Suprapubic skin (tissue), 4 donors: ENCODE measurements at places on chromosomes 2 and 18. TPM values are rescaled to one million over a fixed set of nuclear protein-coding genes. Genes with fewer than 3 reads are reported as not detected.

GRCh38 chr2:16774980-16775898, 109.6 kb upstream of the CYRIA start:
- DNase-seq, result no peak

DNA sequence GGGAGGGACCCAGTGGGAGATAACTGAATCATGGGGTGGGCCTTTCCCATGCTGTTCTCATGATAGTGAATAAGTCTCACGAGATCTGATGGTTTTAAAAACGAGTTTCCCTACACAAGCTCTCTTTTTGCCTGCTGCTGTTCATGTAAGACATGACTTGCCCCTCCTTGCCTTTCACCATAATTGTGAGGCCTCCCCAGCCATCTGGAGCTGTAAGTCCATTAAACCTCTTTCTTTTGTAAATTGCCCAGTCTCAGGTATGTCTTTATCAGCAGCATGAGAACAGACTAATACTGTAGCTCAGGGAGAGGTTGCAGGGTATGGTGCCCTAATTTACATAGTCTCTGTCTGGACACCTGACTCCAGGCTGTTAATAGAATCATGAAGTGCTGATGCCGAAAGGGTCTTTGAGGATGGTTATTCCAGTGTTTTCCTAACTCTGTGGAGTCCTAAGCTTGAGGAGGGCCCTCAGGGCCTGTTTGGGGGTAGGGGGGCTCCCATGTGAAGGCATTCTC, 343.2 kb downstream of the ALK start:
- no peak for DNase-seq

DNA sequence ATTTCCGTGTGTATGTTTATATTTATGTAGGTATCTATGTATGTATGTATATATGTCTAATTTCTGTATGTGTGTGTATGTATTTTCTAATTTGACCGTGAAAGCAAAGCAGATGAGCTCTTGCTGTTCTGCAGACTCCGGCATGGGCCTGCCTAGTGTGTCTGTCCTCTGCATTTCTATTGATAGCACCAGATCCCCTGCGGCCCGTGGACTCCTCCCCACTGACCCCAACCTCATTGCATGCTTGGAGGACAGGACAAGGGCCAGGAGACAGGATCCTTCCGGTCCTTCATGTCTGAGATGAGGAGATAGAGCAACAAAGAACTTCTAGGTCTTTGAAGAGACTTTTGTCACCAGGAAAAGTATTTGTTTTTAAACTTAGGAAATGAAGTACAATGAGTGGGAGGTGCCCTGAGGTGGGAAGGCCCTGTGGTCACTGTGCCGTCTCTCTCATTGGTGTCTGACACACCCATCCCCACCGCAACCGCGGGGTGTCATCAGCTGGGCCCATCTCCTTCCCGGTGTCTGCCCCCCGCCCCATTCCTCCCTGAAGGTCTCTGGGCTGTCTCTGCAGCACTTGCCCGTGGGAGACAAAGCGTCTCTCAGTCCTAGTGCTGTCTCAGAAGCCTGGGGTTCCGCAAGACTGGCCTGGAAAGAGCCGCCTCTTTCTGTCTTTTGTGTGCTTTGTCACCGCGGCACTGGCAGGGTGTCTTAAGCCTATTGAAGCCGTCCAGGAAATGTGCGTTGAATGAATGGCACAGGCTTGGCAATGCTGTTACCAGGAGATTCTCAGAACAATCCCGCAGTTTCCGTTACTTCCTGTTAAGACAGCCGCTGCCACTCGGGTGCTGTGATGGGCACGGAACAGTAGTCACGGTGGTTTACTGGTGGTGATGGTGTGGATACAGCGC, 216.4 kb downstream of the AGAP1 start:
- no peak for DNase-seq

UBXN2A gene
- 10.0 TPM for total RNA-seq

CNDP1 gene
- 1.1 TPM for total RNA-seq
